ENCODE measurements at places on chromosomes 12 and 14. TPM values are rescaled to one million over a fixed set of nuclear protein-coding genes. Genes with fewer than 3 reads are reported as not detected.

The TMEM119 gene
- total RNA-seq = 0.14 TPM

The CPNE6 gene
- not detected for total RNA-seq

The TMEM260 gene
- total RNA-seq = 4.3 TPM

The CEBPE gene
- not detected for total RNA-seq

The ENDOU gene
- total RNA-seq = not detected

The ABCD2 gene
- not detected for total RNA-seq

The NFE2 gene
- total RNA-seq = 0.20 TPM

The SERPINA9 gene
- total RNA-seq = 0.13 TPM

The CD69 gene
- not detected for total RNA-seq
